Foreskin fibroblast (primary cell): ENCODE measurements at places on chromosomes 7 and 10.

GRCh38 chr10:97977673-97978072 is 52.7 kb downstream of the CRTAC1 start:
- no peak for DNase-seq

GRCh38 chr10:116088985-116089384 is 184.0 kb downstream of the GFRA1 start:
- DNase-seq: no peak

DNA sequence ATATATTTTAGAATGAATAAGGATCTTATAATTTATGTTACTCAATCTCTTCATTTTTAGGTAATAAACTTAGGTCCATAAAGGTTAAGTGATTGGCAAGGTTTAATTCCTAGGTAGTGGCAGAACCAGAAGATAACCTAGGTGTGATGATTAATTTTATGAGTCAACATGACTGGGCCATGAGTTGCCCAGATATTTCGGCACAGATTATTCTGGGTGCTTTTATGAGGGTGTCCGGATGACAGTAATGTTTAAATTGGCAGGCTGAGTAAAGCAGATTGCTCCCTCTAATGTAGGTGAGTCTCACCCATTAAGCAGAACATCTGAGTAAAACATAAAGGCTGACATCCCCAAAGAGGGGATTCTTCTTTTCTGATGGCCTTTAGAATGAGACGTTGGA is 1349.3 kb upstream of the CELF2 start:
- no peak for DNase-seq

GRCh38 chr7:39468261-39468660 is 97.9 kb upstream of the YAE1 start:
- no peak for DNase-seq

DNA sequence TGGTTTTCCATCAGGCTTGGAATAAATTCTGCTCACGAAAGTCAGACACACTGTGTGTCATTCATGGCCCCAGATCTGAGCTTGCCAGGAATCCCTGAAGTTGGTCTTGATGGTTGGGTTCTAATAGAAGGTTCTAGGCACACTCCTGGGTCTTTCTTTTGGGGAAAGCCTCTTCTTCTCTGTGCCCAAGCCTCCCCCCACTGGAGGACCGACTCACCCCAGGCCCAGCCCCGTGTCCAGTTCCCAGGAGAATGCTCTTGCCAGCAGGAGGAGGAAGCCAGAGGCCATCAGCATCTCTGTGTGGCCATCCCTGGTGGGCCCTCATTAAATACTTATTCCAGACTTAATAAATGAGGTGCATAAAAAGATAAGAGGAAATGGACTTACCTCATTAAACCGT is 548.0 kb downstream of the TCERG1L start:
- no peak for DNase-seq

DNA sequence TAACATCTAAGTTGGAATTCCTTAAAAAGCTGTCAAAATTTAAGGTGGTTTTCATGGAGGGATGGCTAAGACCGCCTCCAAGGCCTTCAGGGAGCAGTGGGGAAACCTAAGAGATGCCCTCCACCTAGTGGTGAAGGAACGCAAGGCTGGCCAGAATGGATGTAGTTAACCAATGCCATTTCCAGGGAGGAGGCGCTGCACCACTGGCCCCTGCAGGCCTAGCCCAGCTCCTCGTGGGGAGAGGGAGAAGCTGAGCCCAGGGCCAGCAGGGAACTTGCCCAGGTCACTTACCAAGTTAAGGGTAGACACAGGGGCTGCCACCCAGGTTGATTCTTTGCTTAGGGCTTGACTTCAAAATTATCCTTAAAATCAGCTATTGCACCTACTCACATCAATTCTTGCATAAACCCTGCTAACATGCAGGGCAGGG is 32.0 kb downstream of the FIGNL1 start:
- peak; percentile 59 for DNase-seq

DNA sequence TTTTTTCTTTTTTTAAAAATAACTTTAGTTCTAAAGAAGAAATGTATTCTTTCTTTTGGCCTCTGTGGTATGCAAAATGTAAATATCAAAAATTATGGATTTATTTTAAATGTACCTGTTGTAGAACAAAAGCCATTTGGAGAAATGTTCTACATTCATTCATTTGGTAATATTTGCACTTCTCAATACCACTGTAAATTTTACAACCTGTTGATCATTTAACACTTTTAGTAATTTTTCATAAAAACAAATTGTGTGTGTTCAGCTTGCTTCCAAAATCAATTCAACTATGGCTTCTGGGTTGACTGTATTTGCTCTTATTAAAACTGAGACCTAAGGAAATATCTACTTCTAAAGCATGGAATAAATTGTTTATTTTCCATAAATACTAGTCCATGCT is 2.3 kb upstream of the IGF2BP3 start:
- no peak for DNase-seq

- DNase-seq: peak; percentile 98
Observed at GRCh38 chr7:157271991-157272324, 64.8 kb upstream of the DNAJB6 start.

DNA sequence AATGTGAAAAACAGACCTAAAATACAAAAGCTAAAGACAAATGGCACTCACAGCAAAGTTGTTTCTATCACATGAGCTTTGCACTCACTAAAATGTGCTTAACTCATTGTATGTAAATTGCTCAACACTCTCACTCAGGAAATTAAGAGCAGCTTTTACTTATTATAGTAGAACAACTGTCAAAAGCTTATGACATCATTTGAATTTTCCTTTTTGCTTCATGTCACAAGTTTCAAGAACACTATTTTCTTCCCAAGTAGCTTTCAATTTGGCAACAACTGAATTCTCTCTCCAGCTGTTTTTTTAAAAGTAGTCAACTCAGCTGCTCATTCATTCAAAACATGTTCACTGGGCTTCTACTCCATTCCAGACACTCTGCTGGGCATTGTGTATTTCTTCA is 46.9 kb downstream of the ATE1 start:
- no peak for DNase-seq

- DNase-seq: peak; percentile 98
Observed at GRCh38 chr7:55065079-55065478, 46.3 kb downstream of the EGFR start.

DNA sequence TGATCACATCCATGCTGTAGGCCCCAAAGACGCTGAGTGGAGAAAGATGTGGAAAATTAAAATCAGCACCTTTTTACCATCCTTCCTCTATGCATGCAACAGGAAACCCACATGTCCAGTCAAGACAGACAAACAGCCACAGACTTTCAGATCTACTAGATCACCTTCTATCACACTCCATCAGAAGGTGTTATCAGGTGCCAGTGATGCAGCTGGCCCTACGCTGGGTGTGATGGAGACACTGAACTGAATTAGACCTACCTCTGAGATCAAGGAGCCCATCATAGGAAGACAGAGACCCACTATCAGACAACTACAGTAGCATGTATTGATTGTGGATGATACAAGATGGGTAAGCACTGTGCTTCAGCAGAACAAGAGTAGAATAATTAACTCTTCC is 15.5 kb downstream of the CYP3A4 start:
- DNase-seq: no peak

DNA sequence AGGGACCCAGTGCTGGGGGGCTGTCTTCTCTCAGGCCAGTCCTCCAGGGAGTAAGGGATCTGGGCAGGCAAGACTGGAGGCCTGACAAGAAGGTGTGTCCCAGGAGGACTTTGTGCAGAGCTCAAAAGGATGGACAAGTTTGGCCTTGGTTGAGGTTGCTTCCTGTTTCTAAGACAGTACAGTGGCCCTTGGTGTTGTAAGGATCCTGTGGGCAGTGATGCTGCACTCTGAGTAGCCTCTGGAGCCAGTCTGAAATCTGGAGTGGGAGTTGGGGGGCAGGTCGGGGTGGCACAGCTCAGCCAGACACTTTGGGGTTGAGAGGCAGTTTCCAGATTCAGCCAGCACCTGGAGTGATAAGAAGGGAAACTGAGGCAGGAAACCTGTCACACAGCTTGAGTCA is 139.2 kb upstream of the ZMIZ1 start:
- DNase-seq: no peak

DNA sequence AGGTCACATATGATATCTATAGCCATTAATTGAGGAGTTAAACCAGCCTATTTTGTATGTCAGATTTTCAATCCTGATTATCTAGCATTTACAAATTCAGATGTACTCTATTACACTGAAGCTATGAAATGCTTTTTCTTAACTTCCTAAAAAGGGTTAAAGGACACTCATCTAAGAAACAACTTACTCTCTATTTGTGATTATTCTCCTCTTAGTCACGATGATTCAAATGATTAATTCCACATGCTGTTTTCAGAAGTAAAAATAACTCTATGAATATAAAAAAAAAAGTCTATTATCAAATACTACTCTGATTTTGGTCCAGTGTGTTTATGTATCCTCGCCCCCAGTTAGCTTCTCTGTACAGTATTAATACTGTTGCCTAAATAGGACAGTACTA is 1199.9 kb downstream of the GATA3 start:
- DNase-seq: peak; percentile 42

DNA sequence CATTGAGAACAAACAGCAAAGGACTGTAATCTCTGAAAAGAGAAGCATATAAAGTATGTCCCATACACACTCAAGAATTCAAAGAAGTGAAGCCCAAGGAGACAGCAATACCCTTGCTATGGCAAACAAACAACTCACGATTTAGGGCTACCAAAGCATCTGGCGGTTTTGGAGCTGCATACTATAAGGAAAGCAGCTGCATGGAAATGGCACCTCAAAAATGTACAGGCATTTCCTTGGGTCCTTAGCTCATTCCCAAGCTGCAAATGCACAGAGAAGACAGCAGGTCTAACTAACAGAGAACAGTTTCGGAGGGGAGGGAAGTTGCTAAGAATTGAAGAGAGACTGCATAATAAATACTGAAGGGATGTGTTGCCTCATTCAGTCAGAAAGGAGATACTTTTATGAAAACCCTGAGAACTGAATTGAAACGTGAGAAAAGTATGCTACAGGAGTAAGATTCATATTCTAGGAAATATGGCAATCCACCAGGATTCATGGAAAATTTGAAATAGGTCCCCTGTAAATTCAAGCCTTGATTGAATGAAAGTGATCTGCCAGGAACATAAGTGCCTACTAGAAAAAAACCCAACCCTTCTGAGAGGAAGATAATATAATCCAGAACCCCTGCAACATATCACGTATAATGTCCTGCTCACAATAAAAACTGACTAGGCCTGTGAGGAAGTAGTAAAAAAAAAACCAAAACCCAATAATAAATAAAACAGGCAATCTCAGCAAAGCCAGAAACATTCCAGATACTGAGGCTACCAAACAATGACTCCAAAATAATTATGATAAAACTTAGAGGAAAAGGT is 36.4 kb downstream of the CUBN start:
- no peak for DNase-seq

DNA sequence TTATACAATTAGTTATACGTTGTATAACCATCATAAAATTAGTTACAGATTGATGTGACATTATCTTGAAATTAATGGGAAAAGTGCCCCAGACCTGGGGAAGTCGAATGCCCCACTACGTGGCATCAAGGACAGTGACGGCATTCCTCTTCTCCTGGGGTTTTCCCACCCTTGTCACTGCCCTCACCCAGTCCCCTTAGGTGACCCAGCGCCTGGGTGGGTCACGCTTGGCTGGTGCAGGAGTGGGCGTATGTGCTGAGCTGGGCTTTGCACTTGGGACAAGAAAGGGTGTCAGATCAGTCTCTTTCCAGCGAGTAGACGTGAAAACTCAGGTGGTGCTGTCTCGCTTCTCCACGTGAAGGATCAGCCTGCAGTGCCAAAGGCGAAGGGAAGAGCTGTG is 7.6 kb downstream of the FOXK1 start:
- DNase-seq: no peak

GRCh38 chr10:62815381-62816075 is 638 bp downstream of the EGR2 start:
- DNase-seq: peak; percentile 47

DNA sequence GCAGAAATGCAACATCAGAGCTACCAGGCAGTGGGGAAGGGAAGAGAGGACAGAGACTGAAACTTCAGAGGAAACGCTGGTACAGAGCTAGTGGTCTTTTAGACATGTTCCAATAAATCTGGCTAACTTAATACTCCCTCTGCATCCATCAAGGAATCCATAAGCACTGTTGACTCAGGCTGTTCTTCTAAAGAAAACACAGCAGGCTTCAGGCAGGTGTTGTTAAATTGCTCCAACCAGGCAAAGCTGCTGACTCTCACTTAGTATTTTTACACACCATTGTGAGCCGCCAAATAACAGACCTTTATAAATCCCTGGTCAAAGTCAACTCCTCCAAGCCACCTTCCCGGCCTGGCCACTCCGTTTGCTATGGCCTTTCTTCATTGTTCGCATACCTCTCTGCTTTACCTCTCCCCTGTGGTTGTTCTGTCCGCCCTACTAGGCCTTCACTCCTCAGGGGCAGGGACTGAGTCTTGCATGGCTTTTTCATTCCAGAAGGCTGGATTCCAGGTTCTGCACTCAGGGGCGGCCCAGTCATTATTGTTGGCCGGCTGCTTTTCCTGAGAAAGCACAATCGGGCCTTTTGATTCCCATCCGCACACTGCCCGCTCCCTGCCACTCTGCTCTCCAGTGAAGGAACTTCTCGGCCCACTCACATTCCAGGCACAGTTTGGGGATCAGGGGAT is 18.4 kb downstream of the CREB3L2 start:
- DNase-seq: no peak

DNA sequence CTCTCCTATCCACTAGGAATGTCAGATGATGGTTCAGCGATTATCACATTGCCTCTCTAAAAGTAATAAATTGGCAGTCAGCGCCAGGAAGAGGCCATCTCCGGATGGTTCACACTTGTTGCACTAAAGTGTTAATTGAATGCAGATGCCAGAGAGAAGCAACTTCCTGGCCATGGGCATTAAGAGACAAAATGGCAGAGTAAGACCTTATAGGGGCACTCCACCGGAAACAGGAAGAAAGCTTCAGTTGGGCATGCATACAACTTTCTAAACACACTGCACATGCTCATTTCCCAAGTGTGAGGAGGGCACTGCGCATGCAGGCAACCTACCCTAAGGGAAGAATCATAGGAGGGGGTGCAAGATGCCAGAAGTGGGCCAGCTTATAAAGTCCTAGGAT is 71.7 kb upstream of the AUTS2 start:
- DNase-seq: no peak

DNA sequence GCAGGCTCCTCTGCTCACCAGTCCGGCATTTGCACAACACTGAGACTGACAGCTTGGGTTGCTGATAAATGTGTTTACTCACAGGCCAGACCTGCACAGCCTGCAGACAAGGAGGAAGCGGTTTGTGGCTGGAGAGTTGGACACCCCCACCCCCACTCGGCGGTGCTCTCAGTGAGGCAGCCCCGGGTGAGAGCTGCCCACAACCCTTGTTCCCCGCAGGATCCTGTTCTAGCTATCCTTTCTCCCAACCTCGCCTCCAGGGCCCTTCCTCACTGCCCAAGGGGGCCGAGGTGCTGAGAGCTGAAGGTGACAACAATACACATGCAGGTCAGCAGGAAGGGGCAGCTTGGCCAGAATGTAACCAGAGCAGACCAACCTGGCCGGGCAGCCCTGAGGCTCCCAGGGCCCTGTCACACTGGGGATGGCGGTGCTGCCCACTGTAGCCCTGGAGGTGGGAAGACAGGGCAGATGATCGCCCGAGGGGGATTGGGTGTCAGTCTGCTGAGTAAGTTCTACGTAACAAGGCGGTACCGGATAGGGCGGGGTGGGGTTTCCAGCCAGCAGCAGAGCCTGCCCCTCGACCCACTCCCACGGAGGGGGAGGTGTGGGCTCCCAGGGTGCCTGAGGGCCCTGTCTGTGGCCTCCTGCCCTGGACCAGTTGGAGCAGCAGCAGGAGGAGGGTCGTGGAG is 2.1 kb upstream of the ADAM8 start:
- DNase-seq: peak; percentile 52

- no peak for DNase-seq
Observed at GRCh38 chr10:22317076-22317370, 835 bp downstream of the COMMD3 start.
